A549 treated with AZD2906 at 1 μM for 4 hours (cell line): ENCODE measurements at places on chromosomes 1 and 21. TPM values are rescaled to one million over a fixed set of nuclear protein-coding genes. Genes with fewer than 3 reads are reported as not detected.

The WNT4 gene
- total RNA-seq: 0.12 to 0.45 TPM (median 0.30 TPM) in 5 replicates

The LENEP gene
- total RNA-seq: not detected in 5 replicates

The OR6K3 gene
- not detected in 5 replicates for total RNA-seq

The ITLN2 gene
- total RNA-seq: 0.64 to 0.98 TPM (median 0.83 TPM) in 5 replicates
